ENCODE measurements at places on chromosomes 7 and 10.

DNA sequence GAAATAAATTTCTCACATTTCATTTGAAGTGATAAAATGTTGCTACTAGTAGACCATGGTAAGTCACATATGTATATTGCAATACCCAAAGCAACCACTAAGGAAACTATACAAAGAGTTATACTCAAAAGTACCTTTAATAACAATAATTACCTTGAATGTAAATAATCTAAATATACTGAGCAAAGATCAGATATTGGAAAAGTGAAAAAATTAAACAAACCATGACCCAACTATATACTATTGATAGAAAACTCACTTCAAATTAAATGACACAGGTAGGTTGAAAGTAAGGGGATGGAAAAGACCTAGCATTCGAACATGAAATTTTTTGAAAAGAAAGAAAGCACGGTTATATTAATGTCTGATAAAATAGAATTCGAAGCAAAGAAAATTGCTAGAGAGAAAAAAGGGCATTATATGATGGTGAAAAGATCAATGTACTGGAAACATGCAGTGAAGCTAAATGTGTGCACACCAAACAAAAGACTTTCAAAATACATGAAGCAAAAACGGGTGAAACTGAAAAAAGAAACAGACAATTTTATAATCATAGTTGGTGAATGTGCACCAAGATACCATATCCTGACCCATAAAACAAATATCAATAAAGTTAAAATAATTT is 29.1 kb downstream of the TFPI2 start:
- DNase-seq: no peak

DNA sequence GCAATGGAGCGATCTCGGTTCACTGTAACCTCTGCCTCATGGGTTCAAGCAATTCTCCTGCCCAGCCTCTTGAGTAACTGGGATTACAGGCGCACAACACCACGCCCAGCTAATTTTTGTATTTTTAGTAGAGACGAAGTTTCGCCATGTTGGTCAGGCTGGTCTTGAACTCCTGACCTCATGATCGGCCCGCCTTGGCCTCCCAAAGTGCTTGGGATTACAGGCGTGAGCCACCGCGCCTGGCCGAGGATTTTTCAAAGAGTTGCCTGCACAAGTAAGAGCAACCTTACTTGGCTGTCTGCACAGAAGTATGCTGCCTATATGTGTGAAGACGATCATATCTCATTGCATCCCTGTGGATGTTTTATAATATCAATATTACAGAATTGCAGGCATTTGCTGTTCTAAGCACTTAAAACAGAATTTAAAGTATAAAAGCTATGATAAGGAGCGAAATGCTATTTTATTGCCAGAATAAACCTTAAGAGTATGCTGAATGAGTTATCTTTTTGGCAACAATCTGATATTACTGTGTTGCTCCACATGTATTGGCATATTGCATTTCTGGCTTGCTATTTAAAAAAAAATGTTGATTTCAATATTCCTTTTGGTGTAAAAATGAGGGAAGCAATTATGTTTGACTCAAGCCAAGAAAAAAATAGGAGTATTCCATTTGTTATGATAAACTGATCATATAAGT is 379.4 kb upstream of the SEMA3D start:
- DNase-seq: no peak

GRCh38 chr10:48550977-48551376 is 53.9 kb downstream of the ARHGAP22 start:
- DNase-seq: no peak

GRCh38 chr10:127254276-127254675 is 57.9 kb upstream of the INSYN2A start:
- no peak for DNase-seq

DNA sequence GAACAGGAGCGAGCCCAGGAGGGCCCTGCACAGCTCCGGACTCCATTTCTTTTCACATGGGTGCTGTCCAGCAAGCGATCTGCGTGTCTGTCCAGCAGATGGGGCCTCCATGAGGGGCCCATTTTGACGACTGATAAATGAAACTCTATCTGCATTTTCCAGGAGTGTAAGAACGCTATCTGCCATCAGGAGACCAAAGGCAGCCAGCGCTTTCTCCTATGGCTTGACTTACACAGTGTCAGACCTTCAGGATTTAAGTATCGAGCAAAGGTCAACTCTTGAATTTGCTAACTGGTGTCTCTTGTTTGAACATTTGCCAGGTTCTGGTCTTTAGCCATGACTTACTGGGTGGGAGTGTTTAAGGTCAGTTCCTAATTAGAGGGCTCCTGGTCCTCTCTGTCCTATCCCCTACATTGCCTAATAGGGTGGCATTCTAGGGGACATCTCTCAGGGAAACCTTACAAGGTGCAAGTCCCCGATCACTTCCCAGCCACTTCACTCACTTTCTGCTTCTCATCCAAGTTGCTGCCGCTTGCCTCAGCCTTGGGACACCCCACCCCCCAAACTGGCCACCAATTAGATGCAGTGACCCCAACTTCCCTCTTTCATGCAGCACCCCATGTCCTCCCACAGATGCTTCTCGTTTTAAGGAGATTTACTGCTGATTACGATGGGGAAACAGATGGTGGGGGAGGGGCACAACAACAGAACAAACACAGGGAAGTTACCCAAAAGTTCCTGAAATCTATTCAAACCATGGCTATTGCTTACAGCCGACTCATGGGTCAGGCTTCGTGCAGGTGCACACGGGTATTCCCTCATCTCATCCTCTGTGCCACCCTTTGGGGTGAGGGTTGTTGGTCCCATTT is 20.0 kb downstream of the VSIR start:
- no peak for DNase-seq

- DNase-seq: no peak
Measured at GRCh38 chr10:27628621-27629020, 117.0 kb downstream of the MKX start.
